Anterior cingulate cortex (tissue), 58 donors: ENCODE measurements at places on chromosomes 7 and 10.

GRCh38 chr10:123573236-123574108, 92.7 kb upstream of the GPR26 start:
- no peak for DNase-seq

- no peak for DNase-seq
These were observed 200.7 kb upstream of the AHR start for GRCh38 chr7:17097668-17098297.

- no peak for DNase-seq
These were observed 673.1 kb downstream of the TNS3 start for GRCh38 chr7:46908770-46909169.

- no peak for DNase-seq
These were observed 2.3 kb upstream of the SMIM30 start for GRCh38 chr7:113120647-113121046.

DNA sequence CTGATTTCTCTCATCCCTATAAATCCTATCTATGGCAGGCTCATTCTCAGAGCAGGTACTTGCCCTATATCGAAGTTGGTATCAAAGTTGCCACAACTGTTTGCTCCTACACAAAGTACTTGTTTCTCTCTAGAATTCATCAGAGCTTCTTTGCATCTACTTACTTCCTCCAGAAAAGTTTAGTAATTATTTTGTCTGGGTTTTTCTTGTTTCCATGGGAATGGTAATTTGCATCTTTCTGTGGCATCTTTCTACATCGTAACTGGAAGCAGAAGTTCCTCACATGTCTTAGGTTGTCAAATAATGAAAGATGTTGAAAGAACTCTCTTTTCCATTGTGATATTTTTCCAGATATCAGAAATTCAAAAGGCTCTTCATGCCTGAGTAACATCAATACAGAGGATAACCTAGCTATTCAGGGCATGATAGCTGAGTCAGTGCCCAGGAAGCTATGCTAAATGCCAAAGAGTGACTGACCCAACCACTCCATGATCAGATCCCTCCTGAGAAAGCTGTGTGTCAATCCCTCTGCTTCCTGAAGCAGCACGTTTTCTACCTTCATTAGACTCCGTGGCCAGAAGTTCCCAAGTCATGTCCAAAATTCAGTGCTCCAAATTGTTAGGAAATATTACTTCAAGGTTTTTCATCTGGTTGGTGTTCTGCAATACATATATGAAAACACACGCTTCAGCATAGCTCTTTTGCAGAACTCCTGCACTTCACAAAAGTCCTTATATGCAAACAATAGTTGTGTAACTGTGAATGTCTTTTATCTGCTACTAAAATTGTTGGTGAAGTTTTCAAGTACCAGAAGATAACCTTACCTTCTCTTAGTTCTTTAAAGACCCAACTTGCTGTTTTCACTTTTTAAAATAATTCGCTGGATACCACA, 216.5 kb downstream of the VTI1A start:
- DNase-seq: no peak

- DNase-seq: no peak
These were observed 65.6 kb upstream of the CCDC6 start for GRCh38 chr10:59971915-59972314.

DNA sequence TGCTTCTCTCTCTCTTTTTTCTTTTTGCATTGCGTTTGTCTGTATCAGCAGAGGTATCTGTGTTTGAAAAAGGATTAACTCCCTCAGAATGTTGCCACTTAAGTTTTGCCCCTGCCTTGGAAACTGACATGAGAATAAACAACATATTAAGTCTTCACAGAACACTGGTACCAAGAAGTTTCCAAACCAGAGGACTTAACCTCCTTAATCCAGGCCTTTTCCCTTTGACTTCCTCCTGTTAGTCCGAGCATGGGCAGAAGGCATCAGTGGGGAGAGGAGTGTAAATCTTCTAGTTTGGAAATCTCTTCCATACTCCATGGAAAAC, 681.4 kb downstream of the LRMDA start:
- DNase-seq: no peak

GRCh38 chr10:21347043-21347784, 178.3 kb downstream of the SKIDA1 start:
- no peak for DNase-seq

DNA sequence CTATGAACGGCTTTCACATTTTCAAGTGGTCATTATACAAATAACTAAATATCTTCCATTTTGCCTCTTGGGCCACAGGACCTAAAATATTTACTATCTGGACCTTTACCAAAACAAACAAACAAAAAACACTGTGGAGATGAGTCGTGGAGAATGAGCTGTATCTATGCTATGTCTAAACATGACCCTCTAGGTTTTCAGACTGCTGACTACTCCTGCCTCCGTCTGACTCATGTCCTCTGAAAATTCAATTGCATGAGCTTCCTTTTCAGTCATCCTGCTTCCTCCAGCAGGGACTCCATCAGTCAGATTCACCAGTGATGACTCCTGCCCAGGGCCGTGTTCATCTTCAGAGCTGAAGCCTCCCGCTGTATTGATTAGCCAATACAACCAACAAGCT, 96.8 kb downstream of the COL28A1 start:
- no peak for DNase-seq

- DNase-seq: no peak
These were observed 70.3 kb downstream of the GALNT11 start for GRCh38 chr7:152095771-152096170.

- no peak for DNase-seq
These were observed 30.5 kb downstream of the PPIF start for GRCh38 chr10:79377557-79378382.

GRCh38 chr10:2380218-2380617, 642.9 kb upstream of the ADARB2 start:
- no peak for DNase-seq

- no peak for DNase-seq
These were observed 46.9 kb upstream of the PSMG3 start for GRCh38 chr7:1616741-1617140.

DNA sequence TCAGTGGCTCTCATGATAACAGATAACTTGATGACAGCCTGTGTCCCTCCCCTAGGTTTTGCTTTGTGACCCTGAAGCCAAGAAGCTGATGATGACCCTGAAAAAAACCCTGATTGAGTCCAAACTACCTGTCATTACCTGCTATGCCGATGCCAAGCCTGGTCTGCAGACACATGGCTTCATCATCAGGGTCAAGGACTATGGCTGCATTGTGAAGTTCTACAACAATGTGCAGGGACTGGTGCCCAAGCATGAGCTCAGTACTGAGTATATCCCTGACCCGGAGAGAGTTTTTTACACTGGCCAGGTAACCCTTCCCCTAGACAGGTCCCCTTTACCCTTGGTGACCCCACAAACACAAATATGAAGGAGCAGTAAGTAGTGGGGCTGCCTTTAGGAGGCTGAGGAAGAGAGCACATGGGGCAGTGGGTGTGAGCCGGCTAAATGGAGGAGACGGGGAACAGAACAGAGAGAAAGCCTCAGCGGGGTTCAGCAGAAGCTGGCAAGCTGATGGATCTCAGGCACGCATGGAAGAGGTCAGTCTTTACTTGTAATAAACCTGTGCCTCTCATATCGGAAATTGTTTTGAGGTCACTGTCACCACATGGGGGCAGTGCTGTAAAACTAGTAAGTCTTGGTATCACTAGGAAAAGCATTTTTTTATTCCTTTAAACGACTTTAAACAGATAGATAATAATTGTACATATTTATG, 20.2 kb downstream of the PDCD11 start:
- DNase-seq: peak; percentile 8

GRCh38 chr10:131452926-131453720, 141.6 kb upstream of the TCERG1L start:
- no peak for DNase-seq

- no peak for DNase-seq
These were observed 41.8 kb upstream of the PPIF start for GRCh38 chr10:79305515-79305914.

- no peak for DNase-seq
These were observed 258.0 kb downstream of the CELF2 start for GRCh38 chr10:11275651-11276050.

- no peak for DNase-seq
These were observed 198.1 kb downstream of the FZD1 start for GRCh38 chr7:91462316-91462715.

- DNase-seq: no peak
These were observed 130.4 kb downstream of the MBL2 start for GRCh38 chr10:52642208-52642607.

- DNase-seq: no peak
These were observed 66.0 kb upstream of the VIPR2 start for GRCh38 chr7:159210581-159211235.

DNA sequence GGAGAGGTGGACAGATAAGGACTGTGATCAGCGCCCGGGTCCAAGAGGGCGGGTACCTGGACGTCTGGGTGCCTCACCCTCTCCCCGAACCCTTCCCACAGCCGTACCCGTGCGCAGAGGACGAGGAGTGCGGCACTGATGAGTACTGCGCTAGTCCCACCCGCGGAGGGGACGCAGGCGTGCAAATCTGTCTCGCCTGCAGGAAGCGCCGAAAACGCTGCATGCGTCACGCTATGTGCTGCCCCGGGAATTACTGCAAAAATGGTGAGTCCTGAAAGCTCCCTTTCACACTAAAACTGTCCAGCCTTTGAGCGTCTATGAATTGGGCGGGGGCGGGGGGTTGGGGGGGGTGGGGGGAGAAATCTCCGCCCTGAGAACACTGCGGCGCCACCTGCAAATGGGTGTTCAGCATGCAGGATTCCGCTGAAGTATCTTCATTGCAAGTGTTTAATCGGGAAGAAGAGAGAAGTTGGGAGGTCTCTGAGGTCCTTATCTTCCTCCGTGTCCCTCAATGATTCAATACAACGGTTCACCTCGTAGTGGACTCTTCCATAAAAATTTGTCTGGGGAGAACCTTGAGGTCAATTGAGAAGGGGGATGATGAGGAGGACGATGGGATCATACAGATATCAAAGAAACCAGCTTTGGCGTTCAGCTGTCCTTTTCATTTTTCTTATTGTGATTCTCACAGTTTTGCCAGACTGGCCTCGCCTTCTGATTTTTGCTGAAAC, 906 bp downstream of the DKK1 start:
- DNase-seq: peak; percentile 16

DNA sequence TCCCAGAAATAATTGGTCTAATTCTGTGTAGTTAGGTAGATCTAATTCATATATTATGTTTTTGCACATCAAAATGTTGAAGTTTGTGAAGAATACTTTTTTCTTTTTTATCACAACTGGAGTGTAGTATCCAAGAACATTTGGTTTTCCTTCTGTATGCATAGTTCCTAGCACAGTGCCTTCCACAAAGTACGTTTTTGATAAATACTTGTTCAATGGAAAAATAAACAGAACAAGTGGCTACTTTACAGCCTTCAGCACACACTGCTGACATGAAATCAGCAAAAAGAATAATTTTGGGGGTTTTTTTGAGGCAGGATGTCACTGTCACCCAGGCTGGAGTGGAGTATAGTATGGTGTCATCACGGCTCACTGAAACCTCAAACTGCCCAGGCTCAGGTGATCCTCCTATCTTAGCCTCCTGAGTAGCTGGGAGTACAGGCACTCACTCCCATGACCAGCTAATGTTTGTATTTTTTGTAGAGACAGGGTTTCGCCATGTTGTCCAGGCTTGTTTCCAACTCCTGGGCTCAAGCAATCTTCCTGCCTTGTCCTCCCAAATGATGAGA, 27.9 kb downstream of the TARP start:
- no peak for DNase-seq

- DNase-seq: no peak
These were observed 114.3 kb downstream of the SEMA3C start for GRCh38 chr7:80804589-80804988.

GRCh38 chr10:62613424-62613823, 191.1 kb upstream of the ADO start:
- DNase-seq: no peak

DNA sequence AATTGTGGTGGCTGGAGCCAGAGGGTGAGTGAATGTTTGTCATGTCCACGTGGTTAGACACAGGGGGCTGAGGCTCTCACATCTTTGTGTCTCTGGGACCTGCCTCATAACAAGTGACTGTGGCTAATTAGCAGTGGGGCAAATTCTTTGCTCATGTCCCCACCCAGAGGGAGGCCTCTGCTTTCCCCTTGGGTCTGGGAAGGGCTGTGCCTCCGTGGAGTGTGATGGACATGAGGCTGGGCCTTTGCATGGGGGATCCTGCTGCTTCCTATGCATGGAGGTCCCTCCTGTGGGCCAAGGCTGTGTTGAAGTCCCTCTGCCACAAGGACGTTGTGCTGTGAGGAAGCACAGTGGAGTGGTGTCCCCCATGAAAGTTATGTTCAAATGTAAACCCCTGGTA, 327.4 kb upstream of the SHH start:
- no peak for DNase-seq

DNA sequence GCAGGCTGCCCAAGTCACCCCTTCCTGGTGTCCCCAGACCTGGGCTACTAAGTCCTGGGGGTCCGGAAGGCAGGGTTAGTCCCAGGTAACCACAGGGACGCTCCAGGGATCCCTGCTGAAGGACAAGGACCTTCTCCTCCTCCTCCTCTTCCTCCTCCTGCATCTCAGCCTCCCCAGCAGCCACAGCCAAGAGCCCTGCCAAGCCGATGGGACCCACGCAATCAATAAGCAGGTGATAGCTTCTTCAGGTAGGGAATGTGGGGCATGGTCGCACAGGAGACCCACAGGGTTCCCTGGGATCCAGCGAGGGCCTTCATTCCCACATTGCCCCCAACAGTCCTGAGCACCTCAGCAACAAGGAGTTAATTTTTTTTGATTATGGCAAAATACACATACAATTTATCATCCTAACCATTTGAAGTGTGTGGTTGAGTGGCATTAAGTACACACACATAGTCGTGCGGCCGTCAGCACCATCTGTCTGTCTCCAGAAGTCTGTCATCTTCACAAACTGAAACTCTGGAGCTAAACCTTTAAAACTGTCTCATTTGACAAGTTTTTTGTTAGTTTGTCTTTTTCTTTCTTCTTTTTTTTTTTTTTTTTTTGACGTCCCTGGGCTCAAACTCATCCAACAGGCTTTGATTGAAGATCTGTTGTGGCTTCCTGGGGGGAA, 12.1 kb downstream of the CRYGN start:
- DNase-seq: no peak
